ENCODE measurements at places on chromosomes 7 and 10.

DNA sequence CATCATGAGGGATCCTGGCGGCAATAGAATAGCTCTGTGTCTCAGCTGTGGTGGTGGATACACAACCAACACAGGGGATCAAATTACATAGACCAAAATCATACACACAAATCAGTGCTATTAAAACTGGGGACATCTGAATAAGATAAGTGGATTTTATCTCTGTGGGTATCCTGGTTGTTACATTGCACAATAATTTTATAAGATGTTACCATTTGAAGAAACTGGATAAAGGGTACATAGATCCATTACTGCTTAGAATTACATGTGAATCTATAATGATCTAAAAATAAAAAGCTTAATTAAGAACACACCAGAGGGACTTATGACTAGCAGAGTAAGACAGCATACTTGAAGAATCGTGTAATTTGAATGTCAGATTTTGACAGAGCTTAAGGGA lies 8.2 kb upstream of the FAM3C start:
- no peak for DNase-seq

GRCh38 chr10:116418389-116418788 lies 9.3 kb upstream of the PNLIPRP3 start:
- no peak for DNase-seq

- no peak for DNase-seq
These were observed 4.8 kb upstream of the POLR1F start for GRCh38 chr7:19713676-19714075.

- DNase-seq = no peak
These were observed 81.4 kb upstream of the PODXL start for GRCh38 chr7:131637859-131638258.

Data from right forelimb (tissue), 1 donor.